Aorta (tissue), 5 donors: ENCODE measurements at places on chromosomes 2 and 18.

- no peak for DNase-seq
Observed at GRCh38 chr18:34352385-34353163, 127.9 kb upstream of the NOL4 start.

GRCh38 chr2:156430980-156431358, 5.2 kb upstream of the GPD2 start:
- no peak for DNase-seq

DNA sequence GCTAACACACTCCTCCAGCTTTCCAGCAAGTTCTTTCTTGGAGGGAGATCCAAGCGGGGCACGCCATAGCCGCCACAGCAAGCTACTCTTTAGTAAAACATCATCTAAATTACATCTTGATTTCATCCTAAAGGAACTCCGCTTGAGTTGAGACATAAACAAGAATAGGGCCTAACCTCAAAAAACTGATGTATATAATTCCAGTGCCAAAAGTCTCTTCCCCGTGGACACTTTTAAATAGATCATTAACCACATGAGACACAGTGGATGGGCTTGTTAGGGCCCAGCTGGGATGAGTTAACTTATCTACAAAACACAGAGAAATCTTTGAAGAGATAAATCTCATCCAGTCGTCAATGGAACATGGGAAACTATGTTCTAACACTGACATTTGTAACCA, 20.8 kb upstream of the MLPH start:
- DNase-seq, result no peak

DNA sequence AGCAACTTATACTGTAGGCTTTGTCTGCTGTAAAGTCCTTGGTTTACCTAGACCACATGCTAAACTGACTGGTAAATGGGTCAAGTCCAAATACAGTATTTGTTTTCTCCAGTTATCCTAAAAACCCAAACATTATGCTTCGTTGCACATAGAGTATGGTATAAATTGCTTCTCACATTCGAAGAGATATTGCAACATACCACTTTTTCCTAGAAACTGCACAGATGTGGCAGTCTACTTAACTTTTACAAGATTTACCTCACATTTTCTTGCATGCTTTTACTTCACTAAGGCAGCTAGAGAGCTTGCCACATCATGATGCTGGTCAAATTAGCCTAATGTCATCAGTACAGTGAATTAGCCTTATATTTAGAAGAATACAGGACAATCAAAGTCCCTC, 66.0 kb upstream of the SCN7A start:
- DNase-seq, result no peak

DNA sequence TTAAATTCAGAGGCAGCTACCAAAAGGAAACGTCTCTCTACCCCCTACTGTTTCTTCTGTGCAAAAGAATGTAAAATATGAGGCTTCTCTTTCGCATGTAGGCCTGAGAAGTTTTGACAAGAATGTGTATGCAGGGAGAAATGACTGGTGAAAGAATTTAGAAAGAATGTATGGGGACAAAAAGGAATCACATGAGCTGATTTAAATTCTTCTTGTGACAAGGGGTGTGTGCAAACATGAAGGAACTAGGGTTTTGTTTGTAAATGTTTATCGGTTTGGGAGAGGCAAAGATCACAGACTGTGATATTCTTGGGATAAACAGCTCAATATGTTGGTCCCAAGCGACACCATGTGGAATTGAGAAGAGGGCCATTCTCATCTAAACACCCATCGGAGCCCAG, 345.2 kb upstream of the VRK2 start:
- no peak for DNase-seq

DNA sequence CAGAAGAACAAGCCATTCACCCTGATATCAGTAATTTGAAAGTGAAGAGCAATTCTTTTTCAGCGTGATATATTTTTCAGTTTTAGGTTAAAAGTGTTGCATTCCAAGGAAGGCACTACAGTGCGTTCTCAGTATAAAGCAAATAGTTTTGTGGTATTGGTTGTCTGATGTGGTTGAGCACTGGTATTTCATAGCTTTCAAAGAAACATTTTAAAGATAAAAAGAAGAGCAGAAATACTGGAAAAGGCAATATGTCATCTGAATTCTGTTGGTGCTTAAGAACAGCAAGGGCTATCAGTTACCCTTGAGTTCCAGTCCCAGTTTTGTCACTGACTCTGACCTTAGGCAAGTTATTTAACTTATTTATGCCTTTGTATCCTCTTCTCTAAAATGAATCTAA, 191.6 kb downstream of the BABAM2 start:
- no peak for DNase-seq
